GM06990 (cell line): ENCODE measurements at places on chromosomes 12 and 14.

DNA sequence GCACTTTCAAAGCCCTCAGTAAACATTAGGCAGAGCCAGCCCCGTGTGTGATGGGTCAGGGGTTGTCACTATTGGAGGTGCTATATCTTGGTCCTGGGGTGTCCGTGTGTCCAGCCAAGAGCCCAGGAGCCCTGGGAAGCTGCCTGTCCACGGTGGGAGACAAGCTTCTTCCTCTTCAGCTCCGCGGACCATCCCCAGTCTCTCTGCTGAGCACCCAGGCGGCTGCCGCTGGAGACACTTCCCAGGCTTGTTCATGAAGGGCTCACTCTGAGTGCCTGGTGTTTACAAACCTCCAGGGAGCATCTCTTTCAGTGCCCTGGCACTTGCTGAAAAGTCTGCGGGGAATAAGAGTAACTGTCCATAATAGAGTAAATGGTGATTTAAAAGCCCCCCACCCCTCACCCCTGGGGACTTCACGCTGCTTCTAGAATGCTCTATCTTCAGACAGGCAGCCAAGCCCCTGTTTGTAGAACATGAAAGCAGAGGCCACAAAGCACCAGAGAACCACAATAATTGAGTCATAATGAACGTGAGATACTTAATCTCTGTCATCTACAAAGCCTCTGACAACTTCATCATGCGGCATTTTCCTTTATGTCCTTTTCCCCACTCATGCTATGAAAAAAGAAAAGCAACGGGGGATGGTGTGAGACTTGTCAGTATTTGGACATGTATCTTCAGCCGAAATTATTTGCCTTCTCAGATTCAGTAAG is 178.6 kb downstream of the TMEM132C start:
- no peak for DNase-seq

DNA sequence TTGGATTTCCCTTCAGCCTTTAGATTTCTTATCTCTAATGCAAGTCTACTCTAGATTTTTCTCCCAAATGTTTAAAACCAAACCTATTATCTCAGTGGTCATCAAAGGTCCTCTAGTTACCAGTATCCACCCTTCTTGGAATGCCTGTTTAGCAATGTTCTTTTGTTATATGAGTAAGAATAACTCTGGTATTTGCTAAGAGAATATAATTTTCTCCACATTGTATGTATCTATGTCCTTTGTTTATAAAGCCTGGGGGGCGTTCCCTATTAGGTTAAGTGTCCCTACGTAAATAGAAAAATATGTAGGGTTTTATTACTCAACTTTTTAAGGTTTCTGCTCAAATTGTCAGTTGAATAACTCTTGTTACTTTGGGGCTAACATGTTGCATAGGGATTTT is 27.3 kb downstream of the PPM1A start:
- DNase-seq, result no peak

GRCh38 chr12:10310926-10311720 is 3.5 kb downstream of the KLRD1 start:
- no peak for DNase-seq

- DNase-seq, result no peak
Observed at GRCh38 chr14:102277874-102278630, 26.9 kb downstream of the MOK start.

DNA sequence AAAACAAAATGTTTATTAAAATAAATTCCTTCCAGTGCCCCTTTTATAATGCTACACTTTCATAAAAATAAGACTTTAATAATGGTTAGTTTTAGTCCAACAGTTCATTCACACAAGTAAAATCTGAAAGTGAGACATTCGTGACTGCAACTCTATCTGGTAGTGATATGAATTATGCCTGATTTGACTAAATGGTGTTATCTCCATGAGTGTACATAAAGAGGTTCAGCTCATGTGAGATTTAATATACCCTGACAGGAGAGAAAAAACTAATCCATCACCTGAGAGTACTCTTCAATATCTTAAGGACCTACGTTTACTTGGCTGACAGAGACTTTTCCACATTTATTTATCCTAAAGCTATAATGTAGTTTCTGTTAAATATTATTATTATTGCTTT is 34.0 kb downstream of the ERO1A start:
- DNase-seq, result no peak

GRCh38 chr14:104724981-104725771 is 1.1 kb downstream of the ADSS1 start:
- no peak for DNase-seq

DNA sequence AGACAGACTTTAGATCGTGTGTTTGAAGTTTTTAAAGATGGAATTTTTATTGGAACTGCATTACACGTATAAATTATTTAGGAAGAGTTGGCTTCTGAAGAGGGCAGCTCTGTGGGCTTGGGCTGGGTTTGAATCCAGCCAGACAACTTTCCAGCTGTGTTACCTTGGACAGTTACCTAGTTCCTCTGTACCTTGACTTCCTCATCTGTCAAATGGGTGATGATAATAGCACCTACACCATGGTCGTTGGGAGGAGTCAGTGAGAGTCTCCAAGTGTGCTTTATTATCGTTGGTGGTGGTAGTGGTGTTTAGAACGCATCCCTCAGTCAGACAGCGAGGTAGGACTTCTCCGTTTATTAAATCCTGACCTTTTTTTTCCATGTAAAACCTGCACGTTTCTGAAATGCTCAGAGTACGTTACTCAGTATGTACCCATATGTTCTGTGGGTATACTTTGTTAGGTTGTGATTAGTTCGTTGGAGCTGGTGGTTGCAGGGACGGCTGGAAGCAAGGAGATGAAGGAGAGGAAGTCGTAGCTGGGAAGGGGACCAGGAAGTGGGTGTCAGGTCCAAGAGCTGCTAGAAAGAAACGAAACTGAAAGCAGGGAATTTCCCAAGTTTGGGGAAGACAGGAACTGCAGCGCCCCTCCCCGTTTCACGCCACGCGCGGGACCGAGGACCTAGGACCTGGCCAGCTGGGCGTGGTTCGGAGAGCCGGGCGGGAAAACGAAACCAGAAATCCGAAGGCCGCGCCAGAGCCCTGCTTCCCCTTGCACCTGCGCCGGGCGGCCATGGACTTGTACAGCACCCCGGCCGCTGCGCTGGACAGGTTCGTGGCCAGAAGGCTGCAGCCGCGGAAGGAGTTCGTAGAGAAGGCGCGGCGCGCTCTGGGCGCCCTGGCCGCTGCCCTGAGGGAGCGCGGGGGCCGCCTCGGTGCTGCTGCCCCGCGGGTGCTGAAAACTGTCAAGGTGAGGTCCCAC is at the start of gene OAS3:
Gene OAS3, plus strand, starts transcription at position 734 of the 979 bp plus-strand sequence. Its CDS starts 57 bp downstream, at position 791.
- DNase-seq, result peak; percentile 73

GRCh38 chr12:106733660-106734059 is 40.8 kb upstream of the RIC8B start:
- no peak for DNase-seq

GRCh38 chr12:6096527-6096926 is 27.9 kb downstream of the VWF start:
- no peak for DNase-seq

DNA sequence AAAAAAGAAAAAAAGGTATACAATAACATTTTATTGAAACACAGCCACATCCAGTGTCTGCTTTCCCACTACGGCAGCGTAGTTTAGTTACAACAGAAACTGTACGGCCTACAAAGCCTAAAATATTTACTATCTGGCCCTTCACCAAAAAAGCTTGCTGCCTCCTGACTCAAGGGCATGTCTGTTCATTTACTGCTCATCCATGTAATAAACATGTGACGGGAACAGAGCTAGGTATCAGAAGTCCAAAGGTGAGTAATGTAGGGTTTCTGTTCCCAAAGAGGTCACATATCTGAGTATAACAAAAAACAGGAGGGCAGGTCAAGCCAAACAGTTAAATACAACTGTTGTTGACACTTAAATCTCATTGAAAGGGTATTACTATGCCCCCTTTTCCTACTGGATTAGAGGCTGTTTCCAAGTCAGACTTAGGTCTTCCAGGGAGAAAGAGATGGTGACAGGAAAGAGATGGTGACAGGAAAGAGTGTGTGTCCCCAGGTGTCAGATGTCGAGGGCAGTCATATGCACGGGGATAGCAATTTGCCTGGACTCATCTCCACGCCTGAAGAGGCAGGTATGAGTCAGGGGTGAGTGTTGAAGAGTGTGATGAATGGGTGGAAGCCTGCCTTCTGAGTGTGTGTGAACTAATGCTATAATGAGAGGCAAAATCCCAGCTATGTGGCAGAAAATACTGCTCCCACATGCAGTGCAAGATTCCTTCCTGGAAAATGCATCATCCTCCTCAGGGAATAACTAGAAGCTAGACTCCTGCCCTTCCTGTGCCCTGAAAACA is 77.7 kb downstream of the MAP3K9 start:
- DNase-seq, result no peak

GRCh38 chr12:87274594-87275245 is 754.5 kb downstream of the C12orf50 start:
- no peak for DNase-seq

GRCh38 chr14:31487886-31488285 is at the start of gene GPR33:
Gene GPR33 (minus strand): TSS chr14:31488039. CDS start chr14:31483965, 4,074 bp downstream.
- no peak for DNase-seq

DNA sequence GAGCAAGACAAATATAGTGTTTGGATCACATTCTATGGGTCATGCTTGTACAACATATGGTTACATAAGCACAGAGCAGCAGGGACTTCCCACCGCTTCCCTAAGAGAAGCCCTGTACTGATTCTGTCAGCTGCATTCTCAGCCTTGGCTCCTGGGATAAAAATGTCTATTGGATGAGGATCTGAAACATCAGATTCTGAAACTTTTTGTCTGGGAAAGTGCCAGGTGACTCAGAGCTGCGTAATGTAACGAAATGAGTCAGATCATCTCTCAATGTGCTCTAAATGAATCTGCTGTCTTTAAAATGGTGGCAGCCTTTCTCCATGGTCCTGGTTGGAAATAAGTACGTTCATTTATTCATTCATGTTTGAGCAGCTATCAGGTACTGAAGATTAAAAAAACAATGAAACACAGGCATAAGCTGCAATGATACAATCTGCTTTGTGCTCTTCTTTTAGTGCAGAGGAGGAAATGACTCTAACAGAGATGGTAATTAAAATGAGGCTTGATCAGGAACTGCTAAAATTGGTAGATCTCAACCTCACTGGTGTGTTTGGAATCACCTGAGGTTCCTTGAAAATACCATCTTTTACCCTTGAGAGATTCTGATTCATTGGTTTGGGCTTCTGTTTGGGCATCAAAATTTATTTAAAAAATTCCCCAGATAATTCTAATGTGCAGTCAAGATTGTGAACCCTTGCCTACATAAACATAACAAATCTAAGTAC is 99.1 kb upstream of the NAP1L1 start:
- DNase-seq, result peak; percentile 60

DNA sequence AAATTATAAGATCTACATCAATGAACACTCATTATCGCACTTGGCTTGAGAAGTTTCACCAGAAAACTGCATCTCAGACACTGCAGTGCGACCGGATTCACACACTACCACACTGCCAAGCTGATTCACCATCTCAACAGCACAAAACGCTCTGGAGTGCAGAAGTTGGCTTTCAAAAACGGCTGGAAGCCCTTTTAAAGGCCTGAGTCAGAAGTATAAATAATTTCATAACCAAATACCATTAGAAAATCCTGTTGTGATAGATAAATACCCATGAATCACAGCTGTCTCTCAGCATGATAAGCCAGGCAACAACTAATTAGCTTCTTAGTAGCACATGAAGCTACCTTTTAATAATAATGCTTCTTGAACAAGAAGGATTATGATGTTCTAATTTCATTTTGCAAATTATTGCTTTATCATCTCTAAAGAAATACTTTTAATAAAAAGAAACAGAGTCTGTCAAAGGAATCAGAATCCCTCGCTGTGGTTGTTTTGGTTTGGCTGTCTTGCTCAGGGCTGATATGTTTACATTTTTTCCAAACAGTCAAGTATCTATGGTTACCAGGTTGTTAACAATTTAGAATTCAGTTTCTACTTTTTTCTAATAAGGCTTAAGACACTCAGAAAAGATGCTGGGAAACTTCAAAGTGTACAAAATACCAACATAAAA is 51.2 kb downstream of the SLC2A13 start:
- no peak for DNase-seq

DNA sequence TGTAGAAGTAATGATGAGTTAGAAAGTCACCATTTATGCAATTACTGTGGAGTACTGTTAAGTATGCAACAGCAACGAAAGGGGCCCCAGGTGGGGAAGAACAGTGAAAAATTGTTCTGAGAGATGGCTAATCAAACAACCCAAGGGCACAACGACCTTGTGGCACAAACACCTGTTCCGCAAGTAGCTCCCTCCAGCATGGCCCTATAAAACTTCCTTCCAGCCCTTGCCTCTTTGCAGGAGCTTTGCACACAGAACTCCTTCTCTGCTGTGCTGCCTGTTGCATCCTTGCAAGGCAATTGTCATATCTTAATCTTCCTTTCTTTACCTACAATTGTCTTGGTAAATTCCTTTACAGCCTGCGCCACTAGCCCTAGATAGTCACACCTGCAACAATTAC is 23.2 kb upstream of the ATP23 start:
- no peak for DNase-seq

GRCh38 chr14:71289536-71289935 is 382.3 kb downstream of the PCNX1 start:
- DNase-seq, result peak; percentile 54

DNA sequence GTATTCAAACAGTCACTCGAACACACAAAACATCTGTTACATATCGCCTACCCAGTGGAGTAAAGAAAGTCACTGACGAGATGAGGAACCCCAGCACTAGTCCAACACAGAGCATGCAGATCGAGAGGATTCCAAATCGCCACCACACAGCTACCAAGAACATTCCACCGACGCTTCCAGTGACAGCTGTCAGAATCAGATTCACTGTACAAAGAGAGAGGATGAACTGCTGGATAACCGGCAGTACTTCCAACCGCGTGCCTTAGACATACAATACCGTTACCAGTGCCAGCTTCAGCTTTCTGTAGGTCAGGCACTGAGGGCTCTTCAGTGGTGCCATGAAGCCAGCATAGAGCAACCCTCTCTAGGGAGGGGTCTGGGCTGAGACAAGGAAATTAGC is 34.5 kb downstream of the TM7SF3 start:
- no peak for DNase-seq

GRCh38 chr12:98352218-98352811 is 163.1 kb upstream of the TMPO start:
- no peak for DNase-seq
